ENCODE measurements at places on chromosomes 11 and 22. TPM values are rescaled to one million over a fixed set of nuclear protein-coding genes. Genes with fewer than 3 reads are reported as not detected.

MUC5AC gene
- 0.03 TPM for total RNA-seq

ELFN2 gene
- 2.9 TPM for total RNA-seq

OTOG gene
- total RNA-seq = not detected

PHOX2A gene
- not detected for total RNA-seq

SLC7A4 gene
- total RNA-seq = not detected

DNA sequence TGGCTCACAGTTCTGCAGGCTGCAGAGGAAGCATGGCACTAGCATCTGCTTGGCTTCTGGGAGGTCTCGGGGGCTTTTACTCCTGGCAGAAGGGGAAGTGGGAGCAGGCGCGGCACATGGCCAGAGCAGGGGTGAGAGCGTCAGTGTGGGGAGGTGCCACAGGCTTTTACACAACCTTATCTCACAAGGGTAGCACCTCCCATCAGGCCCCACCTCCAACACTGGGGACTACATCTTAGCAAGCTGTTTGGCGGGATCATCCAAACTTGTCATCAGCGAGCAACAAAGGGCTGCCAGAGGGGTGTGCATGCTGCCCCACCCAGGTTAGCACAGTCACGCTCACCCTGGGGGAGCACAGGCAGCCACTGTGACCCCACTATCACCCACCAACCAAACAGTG is 18.9 kb upstream of the YPEL1 start:
- H3K27me3 ChIP-seq = no peaks in the 10 kb centered on the region
- H3K4me1 ChIP-seq = no peaks in the 10 kb centered on the region
- no peak overlapping the region for H3K27ac ChIP-seq
- H3K36me3 ChIP-seq = no peaks in the 10 kb centered on the region
- DNase-seq = no peak
- H3K4me3 ChIP-seq = no peak overlapping the region

DNA sequence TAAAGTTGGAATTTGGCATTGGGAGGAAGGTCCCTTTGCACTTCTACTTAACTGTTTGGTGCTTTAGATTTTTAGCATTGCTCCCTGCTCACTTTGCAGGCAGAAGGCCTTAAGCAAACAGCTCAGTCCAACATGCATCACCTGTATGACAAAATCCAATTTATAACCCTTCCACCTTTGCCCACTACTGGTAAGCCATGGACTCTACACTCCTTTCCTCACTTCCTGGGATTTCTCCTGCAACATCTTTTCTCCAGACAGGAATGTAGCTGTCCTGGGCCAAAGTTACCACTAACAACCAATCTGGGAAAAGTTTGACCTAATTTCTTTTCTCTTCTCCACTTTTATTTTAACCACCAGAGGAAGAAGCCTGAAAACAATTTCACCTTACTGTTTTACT is 1.8 kb upstream of the OR2D2 start:
- DNase-seq = no peak
- H3K4me3 ChIP-seq = no peak overlapping the region
- no peaks in the 10 kb centered on the region for H3K36me3 ChIP-seq
- H3K4me1 ChIP-seq = no peaks in the 10 kb centered on the region
- no peaks in the 10 kb centered on the region for H3K27me3 ChIP-seq
- no peak overlapping the region for H3K27ac ChIP-seq

DNA sequence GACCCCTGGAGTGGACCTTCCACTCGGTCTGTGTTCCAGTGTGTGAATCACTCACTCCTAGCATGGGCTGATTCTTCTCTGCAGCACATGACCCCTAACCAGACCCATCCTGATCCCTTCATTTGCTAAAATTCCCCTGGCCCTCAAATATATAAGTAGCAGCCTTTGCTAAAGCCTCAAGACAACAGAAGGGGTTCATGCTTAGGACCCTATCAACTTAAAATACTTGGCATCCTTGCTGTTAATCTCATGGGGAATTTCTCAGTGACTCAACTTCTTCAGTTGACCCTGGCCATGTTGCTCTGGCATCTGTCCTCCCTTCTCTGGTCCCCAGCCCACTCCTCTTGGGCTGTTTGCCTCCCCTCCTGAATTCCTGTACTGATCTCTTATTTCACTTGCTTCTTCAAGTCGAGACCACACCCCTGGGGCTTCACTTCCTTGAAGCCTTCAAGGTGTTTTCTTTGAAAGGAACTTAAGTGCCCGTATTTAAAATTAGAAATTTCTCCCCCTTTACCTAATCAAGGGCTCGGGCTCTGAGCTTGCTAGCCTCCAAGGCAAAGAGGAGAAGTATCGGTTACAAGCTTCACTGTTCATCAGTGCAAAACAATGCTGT is 23.6 kb downstream of the NNMT start:
- DNase-seq = no peak
- H3K27ac ChIP-seq = no peak overlapping the region
- no peaks in the 10 kb centered on the region for H3K4me1 ChIP-seq
- H3K27me3 ChIP-seq = peaks cover 7% of the 10 kb centered on the region
- no peak overlapping the region for H3K4me3 ChIP-seq

DNA sequence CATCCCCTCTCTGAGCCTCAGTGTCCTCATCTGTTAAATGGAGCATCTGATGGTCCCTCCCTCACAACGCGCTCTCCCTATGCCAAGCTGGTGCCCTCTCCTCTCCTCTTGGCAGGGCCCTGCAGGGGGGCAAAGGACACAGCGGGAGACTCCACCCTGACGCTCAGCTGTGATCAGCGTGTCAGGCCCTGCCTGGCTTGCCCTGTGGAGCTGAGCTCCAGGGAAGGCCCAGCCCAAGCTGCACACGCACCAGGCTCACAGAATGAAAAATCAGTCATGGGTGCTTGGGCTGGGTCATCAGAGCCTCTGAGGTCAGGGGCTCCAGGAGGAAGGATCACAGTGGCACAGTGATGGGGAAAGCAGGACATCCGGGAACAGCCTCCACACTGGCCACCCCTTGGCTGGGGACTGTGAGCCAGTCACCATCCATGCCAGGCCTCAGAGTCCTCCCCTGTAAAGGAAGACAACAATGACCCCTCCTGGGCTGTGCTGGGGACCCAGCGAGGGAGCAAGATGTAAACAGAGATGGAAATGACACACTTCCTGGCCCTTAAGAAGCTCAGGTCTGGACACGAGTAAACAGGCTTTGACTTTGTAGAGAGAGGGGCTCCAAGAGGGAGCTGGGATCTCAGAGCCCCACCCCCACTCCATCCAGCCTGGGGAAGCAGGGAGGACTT is 36.6 kb downstream of the RPL3 start:
- no peak overlapping the region for H3K4me3 ChIP-seq
- H3K27me3 ChIP-seq = no peaks in the 10 kb centered on the region
- no peak for DNase-seq

DNA sequence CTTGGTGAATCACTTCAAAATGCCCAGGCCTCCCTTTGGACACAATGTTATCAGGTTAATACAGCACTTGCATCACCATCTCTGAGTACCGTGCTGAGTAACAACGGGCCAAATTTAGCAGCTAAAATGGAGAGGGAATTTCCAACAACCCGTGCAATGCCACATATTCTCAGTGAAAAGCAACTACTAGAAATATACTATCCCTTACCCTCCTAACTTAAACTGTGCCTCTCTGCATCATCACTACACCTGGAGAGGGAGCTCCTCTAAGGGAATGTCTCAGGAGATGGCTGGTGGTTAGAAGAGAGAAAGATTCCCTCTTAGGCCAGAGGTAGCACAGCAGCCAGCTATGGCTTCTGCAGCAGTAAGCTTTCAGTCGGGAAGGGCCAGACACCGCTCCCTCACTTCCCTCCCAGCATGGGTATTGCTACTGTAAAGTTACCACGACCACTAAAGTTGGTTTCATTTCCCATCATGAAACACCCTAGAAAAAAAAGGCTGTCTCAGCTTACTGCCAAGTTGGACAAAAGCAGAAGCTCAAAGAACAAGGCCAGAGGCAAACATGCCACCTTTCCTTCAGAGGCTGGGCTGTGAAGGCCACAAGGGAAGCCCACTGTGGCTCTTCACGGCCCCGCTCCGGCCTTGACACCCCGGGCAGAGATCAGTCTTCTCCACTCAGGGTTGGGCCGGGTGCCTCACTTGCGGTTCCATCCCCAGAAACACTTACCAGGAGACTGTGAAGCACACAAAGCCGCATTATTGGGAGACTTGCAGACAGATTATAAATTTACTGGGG is 3.9 kb downstream of the MAML2 start:
- H3K27me3 ChIP-seq = no peaks in the 10 kb centered on the region
- peak overlapping the region; percentile 62 for H3K27ac ChIP-seq
- H3K36me3 ChIP-seq = no peaks in the 10 kb centered on the region
- DNase-seq = no peak

DNA sequence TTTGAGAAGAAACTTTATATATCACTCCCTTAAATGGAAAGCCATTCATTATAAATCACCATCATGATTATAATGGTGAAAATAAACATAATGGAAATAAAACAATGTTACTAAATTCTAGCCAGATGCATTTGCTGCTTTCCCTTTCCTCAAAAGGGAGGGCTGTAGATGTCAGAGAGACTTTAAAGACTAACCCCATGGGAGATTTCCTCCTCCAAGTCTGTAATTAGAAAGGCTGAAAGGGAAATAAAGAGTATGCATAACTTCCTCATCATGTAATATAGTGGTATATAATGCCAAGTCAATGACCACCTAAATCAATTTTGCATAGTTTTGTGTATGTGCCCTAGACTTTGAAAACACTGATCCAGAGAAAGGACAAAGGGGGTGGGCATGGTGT is 6.4 kb downstream of the CD6 start:
- H3K4me1 ChIP-seq = no peaks in the 10 kb centered on the region
- H3K36me3 ChIP-seq = no peaks in the 10 kb centered on the region
- H3K27me3 ChIP-seq = no peaks in the 10 kb centered on the region
- no peak for DNase-seq

DNA sequence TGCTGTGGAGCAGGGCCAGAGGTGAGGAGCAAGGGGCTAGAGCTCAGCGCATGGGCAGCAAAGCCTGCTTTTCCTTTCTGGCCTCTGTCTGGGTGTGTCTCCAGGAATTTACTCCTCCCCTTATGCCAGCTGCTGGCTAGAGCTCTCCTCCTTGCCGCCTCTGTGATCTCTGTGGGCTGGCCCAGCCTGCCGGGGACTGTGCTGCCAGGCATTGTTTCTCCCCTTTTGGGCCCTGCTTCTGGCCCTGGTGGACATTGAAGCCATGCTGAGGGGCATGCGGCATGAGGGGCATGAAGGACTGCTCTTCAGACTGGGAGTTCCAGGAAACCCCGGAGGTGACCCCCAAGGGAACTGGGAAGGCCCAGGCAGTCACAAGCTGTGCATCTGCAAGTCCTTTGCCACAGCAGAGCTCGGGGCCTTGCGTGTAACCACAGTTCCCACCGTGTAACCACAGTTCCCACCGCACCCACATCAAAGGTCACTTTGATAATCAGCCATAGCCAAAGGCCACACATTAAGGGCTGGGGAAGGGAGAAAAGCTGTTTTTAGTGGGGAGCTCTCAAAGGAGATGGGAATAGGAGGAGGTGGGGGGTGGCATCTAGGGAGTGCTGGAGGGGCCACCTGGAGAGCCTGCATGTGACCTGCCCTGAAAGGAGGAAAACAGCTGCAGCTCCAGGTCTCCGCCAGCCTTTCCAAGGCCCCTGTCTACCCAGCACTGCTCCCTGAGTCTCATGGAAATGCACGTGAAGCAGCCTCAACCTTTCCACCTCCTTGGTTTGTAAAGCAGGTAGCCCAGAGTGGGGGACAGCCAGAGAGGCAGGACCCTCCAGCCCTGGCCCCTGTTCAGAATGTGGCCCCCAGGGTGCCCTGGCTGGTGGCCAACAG is 62.3 kb downstream of the PPFIBP2 start:
- H3K27ac ChIP-seq = no peak overlapping the region
- peaks cover 8% of the 10 kb centered on the region for H3K4me1 ChIP-seq
- no peak overlapping the region for H3K4me3 ChIP-seq

DNA sequence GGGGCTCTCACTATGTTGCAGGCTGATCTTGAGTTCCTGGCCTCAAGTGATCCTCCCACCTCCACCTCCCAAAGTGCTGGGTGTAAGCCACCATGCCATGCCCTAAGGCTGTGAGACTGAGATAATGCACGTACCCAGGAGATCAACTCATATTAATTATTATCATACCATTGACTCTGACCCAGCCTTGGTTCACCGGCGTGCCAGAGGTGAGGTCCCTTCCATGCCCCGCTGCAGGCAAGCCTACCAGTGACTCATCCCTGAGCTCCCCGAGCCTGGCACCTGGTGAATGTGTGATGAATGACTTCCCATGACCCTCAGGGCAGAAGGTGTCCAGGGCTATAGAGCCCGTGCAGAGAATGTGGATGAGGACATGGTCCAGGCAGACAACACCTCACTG is 12.1 kb downstream of the GAL3ST1 start:
- H3K36me3 ChIP-seq = no peaks in the 10 kb centered on the region
- H3K27me3 ChIP-seq = no peaks in the 10 kb centered on the region
- H3K27ac ChIP-seq = no peak overlapping the region
- no peak overlapping the region for H3K4me3 ChIP-seq
- no peaks in the 10 kb centered on the region for H3K4me1 ChIP-seq

- H3K36me3 ChIP-seq = no peaks in the 10 kb centered on the region
- H3K4me3 ChIP-seq = peak within 1 kb of the TSS; percentile 64
- no peaks in the 10 kb centered on the region for H3K27me3 ChIP-seq
- H3K4me1 ChIP-seq = peaks cover 6% of the 10 kb centered on the region
- DNase-seq = no peak
- peak within 1 kb of the TSS; percentile 95 for H3K27ac ChIP-seq
Measured at GRCh38 chr11:12377106-12377823, at the start of gene PARVA. TSS of gene PARVA (plus strand) at chr11:12377571. CDS start at chr11:12377648, 77 bp downstream.

DNA sequence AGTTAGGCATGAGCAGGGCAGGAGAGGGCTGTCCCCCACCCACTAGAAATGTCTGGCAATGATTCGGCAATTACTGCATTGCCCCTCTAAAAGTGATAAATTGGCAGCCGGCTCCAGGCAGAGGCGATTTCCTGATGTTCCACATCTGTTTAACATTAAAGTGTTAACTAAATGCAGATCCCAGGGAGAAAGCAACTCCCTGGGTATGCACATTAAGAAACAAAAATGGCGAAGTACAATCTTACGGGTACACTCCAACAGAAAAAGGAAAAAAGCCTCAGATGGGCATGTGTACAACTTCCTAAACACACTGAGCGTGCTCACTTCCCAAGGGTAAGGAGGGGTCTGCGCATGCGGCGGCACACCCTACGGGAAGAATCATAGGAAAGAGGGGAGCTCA is 314.4 kb downstream of the CASP12 start:
- no peaks in the 10 kb centered on the region for H3K27me3 ChIP-seq
- no peak overlapping the region for H3K27ac ChIP-seq
- H3K4me1 ChIP-seq = no peaks in the 10 kb centered on the region
- H3K4me3 ChIP-seq = no peak overlapping the region

All from Panc1 (cell line).